Cardiac fibroblast (primary cell): ENCODE measurements at places on chromosomes 6 and 20.

DNA sequence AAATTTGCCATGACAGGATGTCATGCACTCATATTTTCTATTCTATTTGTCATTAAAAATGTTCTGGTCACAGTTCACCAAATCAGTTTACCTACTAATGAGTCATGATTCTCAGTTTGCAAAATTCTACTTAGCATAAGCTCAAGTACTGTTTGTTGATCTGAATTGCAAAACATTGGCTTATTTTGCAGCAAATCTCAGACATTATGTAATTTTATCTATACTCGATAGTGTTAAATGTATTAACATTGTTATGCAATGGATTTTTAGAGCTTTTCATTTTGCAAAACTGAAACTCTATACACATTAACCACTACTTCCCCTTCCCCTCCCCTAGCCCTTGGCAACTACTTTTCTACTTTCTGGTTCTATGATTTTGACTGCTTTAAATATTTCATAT, 213.8 kb upstream of the ZFP64 start:
- DNase-seq: no peak

DNA sequence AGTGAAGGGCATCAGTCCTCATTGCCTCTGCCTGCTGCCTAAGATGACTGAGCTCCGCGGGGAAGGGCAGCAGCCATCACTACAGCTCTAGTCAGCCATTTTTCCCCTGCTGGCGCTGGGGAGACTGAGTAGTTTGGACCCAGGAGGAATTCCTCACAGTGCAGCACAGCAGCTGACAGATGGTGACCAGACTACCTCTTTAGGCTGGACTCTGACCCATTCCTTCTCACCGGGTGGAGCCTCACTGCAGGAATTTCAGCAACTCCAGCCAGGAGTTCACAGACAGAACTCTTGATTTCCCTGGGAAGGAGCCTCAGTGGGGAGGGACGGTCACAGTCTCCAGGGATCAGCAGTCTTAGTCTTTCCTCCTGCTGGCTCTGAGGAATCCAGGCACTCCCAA, 492.0 kb upstream of the MMS22L start:
- no peak for DNase-seq

GRCh38 chr20:44222633-44223368, 12.2 kb upstream of the OSER1 start:
- no peak for DNase-seq

DNA sequence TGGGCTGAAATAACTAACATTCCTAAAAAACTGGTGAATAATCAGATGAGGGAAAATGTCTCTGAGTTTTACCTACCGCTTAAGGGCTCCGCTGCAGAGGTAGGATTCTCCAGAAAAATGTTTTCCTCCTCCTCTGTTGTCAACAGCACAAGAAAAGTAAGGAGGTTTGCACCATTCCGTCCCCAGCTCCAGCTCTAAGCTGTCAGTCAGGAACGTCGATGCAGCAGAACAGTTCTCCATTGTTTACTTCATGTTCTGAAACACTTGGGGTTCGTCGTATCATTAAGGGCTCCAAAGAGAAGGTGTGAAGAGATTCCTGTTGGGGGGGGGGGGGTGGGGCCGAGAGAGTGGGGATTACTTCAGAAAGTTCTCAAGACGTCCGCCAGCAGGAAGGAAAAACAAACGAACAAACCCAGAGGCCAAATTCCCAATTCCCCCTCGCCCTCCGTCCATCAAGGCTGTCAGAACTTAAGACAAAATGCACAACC, 734 bp downstream of the MMS22L start:
- no peak for DNase-seq

- DNase-seq: no peak
These were observed 39.6 kb upstream of the PDE10A start for GRCh38 chr6:165702669-165703068.

DNA sequence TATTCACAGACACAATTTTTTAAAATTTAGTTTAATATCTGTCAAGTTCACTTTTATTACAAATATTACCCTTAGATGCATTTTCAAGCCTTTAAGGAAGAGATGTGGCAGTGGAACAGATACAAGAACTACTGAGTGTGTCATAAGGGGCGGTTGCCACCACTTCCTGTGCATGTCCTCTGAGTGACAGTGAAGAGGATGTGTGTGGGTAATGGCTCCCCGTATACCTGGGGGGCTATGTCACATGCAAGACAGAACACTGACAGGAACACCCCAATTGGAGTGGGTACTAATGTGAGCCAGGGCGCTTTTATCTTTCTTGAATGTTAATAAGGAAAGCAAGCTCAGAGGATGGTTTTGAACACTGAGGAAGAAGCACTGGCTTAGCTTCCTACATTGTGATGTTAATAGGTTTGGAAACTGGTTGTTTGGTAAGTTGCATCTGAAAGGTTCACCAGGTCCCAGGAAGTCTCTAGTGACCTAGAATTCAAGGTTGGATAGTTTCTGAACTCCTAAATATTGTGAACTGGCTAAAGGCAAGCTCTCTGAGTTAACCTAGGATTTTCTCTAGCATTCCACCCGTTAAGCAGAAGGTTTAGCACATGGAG, 83.4 kb upstream of the ASF1A start:
- no peak for DNase-seq

GRCh38 chr6:142356884-142357225, 55.0 kb downstream of the ADGRG6 start:
- DNase-seq: no peak

- no peak for DNase-seq
These were observed 49.2 kb downstream of the CDKAL1 start for GRCh38 chr6:20583444-20583800.

DNA sequence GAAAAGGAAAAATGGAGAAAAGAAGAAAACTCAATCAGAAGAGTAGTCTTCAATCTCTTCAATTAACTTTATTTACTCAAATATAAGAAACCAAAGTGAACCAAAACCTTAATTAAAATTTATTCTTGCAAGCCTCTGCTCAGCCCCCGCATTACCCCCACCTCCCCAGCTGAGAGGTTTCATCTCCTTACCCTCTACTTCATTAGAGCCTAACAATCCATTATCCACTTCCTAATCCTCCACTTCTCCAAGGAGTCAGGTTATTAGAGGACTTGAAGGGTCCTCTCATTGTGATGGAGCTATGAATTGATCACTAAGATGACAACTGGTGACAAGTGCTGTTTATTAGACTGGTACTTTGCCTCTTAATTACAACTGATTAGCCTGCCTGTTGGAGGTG, 956.5 kb downstream of the TFAP2A start:
- no peak for DNase-seq

DNA sequence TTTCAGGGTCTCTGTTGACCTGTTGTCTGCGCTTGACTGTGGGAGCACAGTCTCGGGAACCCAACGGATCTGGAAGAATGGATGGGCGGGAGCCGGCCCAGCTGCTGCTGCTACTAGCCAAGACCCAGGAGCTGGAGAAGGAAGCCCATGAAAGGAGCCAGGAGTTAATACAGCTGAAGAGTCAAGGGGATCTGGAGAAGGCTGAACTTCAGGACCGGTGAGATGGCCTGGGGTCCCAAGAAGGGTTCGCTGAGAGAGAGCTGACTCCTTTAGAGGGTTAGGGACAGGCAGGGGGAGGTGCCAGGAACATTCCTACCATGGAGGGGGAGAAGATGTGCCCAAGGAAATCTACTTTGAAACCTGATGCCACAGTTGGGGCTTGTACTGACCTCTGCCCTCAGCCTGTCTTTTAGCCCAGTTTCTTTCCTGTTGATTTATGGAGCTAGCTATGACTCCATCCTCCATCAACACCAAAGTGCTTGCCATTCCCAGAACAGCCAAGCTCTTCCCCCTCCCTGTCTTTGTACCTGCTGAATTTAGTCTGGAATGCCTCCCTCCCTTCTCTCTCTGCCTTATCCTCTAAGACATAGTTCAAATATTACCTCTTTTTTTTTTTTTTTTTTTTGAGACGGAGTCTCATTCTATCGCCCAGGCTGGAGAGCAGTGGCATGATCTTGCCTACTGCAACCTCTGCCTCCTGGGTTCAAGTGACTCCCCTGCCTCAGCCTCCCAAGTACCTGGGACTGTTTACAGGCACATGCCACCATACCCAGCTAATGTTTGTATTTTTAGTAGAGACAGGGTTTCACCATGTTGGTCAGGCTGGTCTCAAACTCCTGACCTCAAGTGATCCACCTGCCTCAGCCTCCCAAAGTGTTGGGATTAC, 12.2 kb downstream of the CEP250 start:
- DNase-seq: peak; percentile 68

DNA sequence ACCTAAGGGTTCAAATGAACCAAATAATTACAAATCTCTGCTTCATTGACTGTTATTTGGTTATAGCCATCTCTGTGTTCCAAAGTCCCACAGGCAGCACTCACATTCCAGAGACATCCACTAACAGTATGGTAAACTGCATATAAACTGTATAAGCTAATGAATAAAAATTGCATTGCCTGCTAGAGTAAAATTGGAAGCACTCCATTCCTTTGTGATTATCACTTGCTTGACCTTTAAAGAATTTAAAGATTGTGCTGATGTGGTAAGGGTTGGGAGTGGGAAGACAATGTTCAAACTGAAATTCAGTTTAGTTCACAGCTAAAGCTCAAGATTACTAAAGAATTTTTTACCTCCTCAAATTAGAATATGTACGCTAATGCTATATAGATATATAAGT, 31.0 kb upstream of the OSTM1 start:
- no peak for DNase-seq

DNA sequence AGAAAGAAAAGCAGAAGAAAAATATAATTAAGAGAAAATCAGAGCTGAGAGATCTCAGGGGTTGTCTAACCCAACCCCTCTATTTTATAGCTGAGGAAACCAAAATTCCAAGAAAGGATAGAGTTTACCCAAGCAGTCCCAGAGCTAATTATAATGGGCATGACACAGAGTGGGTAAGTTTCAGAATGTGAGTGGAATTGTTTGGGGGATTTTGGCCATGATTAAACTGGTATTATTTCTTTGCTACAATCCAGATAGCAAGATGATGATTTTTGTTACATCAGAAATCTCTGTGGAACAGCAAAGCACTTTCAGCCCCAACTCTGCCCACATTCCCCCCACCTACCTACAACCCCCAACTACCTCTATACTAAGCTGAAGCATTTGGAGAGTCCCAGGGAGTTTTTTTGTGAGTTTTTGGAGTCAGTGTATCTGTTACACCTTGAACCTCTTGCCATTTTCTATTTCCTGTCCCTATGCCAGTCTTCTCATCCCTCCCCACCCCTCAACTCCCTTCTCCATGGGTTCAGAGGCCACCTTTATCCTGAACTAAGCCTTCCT, 24.7 kb downstream of the POFUT1 start:
- no peak for DNase-seq
